ENCODE measurements at places on chromosomes 4 and X.

GRCh38 chrX:41333744-41334362 is at the start of gene DDX3X:
Gene DDX3X (plus strand): TSS chrX:41334162. CDS start chrX:41334253, 91 bp downstream.
- peak; percentile 56 for DNase-seq

- no peak for DNase-seq
Observed at GRCh38 chr4:139154538-139154937, 22.5 kb downstream of the ELF2 start.

DNA sequence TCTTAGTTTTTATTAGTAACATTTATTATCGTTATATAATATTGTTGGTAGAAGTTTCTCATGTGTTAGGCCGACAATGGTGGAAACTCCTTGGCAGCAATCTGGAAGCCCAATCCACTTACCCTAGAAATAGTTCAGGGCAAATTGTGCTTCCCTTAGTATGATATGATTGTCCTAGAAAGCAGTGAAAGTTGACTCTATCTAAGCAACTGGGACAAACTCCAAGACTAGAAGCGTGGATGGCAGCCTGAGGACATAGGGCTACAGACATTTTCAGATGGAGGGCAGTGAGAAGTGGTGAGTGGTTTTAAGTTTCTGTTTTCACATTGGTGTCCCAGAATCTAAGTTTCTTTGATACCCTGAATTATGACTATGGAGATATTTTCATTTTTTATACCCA is 63.3 kb upstream of the TRPC3 start:
- DNase-seq, result no peak

DNA sequence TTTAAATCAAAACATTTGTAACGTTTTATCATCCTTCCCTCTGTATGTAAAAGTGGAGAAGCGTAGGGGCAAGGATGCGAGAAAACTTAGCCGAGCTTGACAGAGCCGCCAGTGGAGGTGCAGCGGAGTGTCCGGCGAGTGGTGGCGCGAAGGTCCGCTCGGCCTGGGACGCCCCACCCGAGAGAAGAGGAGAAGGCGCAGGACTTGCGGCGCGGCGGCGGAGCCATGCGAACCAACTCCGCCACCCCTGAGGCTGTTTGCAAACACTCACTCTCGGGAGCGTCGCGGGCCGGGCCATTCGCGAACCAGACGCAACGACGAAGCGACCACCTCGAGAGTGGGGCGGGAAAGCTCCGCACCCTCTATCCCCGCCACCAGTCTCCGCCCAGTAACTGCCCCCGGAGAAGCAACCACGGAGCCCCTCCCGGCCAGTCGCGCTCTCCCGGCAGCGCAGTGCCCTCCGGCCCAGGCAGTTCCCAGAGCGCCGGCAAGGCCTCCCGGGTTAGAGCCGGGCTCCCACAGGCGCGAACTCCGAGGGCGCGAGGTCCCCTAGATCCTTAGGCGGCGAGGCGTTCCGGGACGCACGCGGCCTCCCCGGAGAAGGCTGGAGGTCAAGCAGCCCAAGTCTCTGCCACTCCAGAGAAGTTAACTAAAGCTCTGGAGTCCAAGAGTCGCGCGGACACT is 2.3 kb upstream of the MAB21L2 start:
- no peak for DNase-seq

GRCh38 chr4:161664740-161665139 is 499.1 kb downstream of the FSTL5 start:
- DNase-seq, result no peak

DNA sequence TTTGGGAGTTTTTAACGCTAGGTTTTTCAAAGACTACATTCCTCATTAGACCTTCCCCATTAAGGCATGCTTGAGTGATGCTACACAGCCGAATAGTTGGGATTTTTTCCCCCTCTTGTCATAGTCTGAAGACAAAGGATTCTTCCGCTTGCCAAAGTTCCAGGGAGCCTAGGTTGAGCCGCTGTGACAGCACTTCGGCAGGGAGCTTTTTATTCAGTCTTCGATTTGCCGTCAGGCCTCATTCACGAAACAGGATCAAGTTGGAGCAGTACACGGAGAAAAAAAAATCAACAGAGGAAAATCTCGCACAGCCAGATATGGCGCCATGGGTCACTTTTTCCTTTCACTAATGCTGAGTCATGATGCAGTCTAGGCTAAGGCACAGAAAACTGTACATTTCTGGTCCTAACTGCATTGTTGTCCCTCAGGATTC is 24.3 kb downstream of the SHROOM3 start:
- no peak for DNase-seq

DNA sequence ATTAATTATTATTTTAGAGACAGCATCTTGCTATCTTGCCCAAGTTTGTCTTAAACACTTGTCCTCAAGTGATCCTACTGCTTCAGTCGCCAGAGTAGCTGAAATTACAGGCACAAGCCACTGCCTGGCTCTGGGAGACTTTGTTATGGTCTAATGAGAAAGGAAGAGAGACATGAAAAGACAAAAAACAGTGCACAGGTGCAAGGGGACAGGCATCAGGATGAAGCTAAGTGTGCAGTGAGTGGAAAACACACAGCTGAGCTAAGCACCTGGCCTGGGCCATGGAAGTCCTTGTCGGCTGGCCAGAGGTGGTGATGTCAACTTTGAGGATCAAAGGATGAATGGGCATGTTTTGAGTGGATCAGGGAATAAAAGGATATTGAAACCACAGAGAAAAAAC is 102.7 kb downstream of the HS3ST1 start:
- no peak for DNase-seq

DNA sequence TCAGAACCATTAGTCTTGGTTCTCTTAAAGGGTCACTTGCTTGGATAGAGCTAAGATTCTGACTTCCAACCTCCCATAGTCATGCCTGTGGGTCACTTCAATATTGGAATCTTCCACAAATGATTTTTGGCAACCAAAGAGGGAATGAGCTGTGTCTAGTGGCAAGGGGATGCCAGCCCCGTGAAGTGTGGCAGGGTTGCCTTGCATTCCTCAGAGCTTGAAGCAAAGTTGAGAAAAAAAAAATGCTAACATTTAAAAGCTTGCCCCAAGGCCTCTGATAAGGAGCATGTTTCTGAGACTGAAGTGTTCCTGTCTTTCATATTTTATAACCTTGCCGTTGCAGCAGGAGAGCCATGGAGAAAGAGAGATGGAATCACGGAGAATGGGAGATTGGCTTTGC is 120.2 kb downstream of the PAPSS1 start:
- no peak for DNase-seq

- DNase-seq, result no peak
Observed at GRCh38 chr4:176207839-176208238, 12.5 kb upstream of the SPATA4 start.

- no peak for DNase-seq
Observed at GRCh38 chrX:103562801-103563200, 22.5 kb upstream of the TCEAL4 start.

- DNase-seq, result no peak
Observed at GRCh38 chrX:41596596-41596995, 92.2 kb upstream of the GPR34 start.

GRCh38 chr4:125244848-125245450 is 69.8 kb upstream of the FAT4 start:
- no peak for DNase-seq

GRCh38 chr4:96916711-96917110 is 1076.8 kb downstream of the PDHA2 start:
- no peak for DNase-seq

- no peak for DNase-seq
Observed at GRCh38 chr4:184420402-184420801, 53.9 kb downstream of the IRF2 start.

DNA sequence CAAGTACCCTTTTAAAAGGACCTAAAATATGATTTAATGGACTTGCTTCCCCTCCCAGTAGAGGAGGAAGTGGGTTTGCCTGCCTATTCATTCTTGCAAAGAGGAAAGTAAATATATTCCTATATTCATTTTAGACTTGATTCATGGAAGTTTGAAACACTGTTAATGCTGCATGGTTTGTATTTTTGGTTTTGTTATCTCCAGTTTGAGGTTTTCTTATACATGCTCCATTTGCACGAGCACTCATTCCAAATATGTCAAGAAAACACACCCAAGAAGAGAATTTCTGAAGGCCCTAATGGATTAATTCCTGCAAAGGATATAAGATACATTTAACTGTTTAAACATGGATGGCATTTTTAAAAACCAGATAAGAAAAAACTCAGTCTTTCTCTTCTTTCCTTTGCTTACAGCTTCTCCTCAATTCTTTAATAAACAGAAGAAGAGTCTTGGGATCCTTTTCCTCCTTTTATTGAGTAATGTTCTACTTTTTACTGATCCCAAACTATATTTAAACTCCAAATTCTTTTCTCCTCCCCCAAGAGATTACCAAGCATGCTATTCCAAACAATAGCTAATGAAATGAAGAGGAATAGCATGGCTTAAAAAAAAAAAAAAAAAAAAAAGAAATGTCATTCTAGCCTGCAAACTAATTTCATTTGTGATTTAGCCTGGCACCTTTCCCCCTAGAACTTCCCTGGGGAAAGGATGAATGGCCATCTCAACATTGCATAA is 54.6 kb upstream of the LDB2 start:
- no peak for DNase-seq

GRCh38 chr4:102399021-102399420 is 53.7 kb upstream of the SLC39A8 start:
- DNase-seq, result no peak
